ENCODE measurements at places on chromosomes 6 and 20.

DNA sequence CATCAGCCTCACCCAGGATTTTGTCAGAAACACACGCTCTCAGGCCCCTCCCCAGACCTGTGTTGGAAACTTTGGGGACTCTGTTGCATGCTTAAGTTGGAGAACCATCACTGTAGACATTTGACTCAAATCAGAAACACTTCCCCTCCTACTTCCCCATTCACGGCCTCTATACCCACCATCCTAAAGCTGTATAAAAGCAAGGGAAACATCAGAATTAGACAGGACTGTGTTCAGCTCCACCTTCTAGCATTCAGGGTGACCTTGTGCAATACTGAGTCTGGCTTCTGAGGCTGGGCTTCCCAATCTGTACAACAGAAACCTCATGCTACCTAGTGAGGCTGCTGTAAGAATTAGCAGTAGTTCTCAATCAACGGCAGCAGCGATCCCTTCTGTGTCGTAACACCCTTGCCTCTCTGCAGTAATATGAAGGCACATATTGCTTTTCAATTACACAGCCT lies 252.3 kb downstream of the LY86 start:
- no peak for DNase-seq

- DNase-seq, result no peak
These were observed 121.0 kb upstream of the RNF24 start for GRCh38 chr20:4136078-4136966.

DNA sequence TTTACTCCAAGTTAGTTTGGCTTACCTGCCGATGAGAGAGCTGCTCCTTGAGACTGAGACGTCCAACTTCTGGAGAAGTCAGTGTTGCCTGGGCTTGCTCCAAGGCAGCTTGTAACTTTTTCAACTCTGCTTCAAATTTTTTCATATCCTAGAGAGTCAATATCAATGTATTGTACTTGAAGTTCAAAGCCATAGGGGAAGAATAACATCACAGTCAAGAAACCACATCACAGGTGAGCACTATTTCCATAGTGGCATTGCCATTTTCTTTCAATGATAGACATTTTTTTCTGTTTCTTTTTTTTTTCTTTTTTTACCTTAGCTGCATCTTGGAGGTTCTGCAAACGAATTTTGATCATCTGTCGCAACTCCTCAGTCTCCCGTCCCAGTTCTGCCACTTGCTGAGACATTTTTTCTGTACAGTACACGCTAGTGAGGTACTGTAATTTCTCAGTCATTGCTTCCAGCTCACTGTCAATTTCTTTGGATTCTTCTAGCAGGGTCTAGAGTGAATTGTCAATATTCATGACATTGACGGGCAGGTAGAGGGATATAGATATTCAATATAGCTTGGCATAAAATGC lies 326.7 kb downstream of the SYNE1 start:
- DNase-seq, result no peak

DNA sequence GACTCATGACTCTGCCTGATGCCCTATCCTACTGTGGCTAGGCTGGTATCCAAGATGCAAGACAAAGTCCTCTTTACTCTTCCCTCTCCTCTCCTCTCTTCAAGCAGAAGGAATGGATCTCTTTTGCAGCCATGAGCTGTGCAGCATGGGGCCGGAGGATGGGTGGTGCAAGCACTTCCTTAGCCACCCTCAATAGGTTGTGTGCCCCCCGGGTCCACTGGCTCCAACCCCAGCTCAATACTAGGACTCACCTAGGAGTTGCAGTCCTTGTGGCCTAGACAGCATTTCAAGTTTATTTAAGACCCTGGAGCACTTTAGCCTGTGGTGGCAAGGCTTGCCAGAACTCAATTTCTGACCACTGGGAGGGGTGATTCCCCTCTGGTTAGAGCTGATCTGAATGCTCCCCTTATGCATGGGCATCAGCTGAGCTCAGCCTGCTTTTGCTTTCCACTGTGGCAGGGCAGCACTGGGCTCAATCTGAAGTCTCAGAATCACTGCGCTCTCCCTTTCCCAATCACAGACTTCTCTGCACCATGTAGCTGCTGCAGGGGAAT lies 29.0 kb upstream of the GRM4 start:
- DNase-seq, result no peak

GRCh38 chr6:37547564-37548061 lies 47.9 kb upstream of the CCDC167 start:
- DNase-seq, result no peak

DNA sequence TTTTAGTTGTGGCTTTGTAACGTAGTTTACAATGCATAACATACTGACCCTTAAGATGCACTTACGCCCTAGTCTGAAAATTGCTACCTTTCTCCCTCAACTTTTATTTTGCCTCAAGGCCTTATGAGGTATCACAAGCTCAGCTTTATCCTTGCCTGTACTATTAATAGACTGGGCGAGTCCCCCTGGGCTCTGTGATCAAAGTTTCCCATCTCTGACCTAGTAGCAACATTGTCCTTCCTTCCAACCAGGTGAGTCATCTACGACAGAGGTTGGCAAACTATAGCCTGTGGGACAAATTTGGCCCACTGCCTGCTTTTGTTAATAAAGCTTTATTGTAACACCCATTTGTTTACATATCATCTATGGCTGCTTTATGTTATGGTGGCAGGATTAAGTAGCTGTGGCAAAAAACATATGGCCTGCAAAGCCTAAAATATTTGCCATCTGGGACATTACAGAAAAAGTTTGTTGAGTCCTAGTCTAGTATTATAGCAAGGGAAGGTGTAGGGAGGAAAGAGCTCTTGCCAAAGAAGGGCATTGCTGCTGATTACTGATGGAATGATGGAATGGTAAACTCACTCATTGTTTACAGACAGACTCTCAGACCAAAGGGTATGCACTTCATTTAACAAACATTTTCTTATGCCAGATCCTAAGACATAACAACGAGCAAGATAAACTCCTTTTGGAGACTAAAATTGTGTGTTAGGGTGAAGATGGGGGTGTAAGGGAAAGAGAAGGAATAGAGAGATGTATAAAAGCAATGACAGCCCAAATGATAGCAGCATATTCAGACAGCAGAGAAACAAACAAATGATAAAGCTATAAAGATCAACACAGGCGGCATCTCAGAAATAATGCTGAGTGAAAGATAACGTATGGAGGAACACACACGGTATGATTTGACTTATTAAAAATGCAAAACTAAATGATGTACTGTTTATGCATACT lies 74.2 kb downstream of the SLC22A23 start:
- DNase-seq, result no peak

DNA sequence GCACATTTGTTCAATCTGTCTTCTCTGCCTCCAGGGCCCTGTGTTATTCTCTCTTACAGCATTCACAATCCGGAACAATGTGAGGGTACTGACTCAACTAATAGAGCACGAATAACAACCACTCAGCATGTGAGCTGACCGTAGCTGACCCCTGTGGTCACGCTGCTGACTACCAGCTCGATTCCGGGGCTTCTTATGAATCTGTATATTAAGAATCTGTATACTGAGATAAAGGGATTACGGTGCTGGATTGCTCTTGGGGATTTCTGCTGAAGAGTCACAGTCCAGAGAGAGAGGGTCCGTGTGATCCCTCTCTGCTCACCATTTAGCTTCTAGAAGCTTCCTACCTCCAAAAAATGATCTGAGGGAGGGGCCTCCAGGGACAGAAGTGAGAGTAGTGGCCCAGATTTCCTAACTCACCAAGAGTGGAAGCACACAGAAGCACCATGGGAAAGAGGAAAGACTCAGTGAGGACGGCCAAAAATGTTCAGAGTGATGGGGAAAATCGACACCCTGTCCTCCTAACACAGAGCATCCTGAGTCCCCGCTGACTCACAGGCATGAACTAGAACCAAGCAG lies 156.2 kb downstream of the THBS2 start:
- no peak for DNase-seq

- no peak for DNase-seq
These were observed 82.9 kb downstream of the SCML4 start for GRCh38 chr6:107741191-107741680.

GRCh38 chr20:40669692-40670091 lies 19.3 kb downstream of the MAFB start:
- DNase-seq, result no peak

DNA sequence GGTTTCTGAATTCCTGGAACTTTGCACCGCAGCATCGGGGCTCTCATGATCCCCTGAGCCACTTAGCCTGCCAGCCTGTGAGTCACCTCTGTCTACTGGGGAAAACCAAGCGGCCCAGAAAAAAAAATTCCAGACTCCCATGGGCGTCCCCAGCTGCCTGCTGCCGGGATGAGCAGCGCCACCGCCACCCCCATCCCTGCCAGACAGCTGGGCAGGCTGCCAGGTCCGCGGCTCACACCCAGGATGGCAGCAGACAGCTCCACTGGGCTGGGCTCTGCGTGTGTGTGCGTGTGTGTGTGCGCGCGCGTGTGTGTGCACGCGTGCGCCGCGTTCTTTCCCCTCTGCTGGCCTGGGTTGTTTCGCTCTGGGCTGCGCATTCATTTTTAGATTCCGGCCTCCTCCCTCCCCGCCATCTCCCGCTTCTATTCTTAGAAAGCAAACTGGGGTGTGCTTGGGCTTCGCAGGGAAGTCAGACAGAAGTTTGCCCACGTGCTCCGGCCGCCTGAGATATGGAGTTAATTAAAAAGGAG lies 38.9 kb upstream of the PMEPA1 start:
- peak; percentile 71 for DNase-seq

DNA sequence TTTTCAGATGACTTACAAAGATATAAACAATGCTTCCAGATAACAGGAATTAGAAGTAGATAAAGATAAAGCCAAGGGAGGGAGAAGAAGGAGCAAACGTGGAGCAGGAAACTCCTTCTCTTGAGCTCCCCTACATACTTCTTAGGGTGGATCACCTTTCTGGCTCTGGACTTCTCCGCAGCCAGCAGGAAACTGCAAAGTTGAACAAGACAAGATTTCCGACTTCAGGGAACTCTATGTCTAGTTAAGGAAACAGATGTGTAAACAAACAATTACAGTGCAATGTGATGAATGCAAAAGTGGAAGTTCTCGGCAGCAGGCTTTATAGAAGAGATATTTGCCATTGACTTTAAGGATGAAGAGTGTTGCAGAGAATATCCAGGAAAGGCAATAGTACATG lies 134.0 kb upstream of the MARCKS start:
- no peak for DNase-seq

GRCh38 chr6:43723737-43724295 lies 36.2 kb upstream of the MRPS18A start:
- no peak for DNase-seq

- DNase-seq, result no peak
These were observed 114.9 kb upstream of the BTN3A2 start for GRCh38 chr6:26249957-26250697.

- DNase-seq, result no peak
These were observed 108.2 kb downstream of the THBS2 start for GRCh38 chr6:169145496-169145895.

DNA sequence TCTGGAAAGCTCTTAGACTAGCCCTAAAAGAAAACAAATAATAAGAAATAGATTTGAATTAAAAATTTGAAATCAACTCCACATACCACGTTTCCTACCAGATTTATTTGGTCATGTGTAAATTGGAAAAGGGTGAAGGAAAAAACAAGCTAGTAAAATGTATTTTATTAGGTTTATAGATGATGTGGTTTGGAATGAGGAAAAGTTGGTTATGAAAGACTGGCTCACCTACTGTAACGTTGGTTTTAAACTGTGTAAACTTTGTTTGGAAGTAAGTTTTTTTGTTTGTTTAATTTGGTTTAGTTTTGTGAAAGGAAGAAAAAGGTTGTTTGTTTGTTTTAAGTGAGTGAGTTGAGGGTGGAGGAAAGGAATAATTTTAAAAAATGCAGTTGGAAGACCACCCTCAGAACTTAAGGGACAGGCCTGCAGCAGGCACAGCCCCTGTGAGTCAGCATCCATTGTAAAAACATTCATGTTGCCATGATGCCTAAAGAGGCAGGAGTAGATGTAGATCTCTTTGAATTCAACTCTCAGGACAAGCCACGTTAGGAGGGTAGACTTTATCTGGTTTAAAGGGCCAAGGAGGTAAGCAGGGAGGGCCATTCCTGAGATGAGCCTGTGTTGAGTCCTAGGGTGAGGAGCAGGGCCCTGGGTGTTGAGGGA lies 93.7 kb upstream of the SCGN start:
- DNase-seq, result no peak

- DNase-seq, result no peak
These were observed 284.2 kb upstream of the CHD6 start for GRCh38 chr20:41902346-41902745.

DNA sequence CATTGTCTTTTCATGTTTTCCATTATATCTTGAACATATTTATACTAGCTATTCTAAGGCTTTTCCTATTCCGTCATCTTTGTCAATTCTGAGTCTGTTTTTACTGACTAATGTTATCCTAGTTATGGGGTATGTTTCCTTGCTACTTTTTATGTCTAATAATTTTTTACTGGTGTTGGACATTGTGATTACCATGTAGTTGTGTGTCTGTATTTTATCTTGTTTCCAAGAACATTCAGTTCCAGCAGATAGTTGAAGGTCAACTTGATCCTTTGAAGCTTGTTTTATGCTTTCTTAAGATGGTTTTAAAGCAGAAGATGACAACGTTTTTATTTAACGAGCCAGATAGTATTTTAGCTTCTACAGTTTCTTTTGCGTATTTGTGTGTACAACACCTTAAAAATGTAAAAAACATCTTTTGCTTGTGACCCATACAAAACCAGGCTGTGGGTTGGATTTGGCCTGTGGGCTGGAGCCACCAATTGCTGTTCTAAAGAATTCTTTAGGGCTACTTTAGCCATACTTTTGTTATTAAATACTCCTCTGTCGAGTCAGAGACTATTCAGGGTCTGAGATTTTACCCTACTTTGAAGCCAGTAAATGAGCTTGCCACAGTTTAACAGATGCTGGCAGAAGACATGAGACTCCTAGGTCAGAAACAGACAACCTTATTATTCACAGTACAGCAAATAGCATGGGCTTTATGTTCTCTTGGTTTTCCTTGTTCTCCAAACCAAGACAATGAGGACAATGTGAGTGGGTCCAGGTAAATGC lies 38.7 kb upstream of the REV3L start:
- no peak for DNase-seq

GRCh38 chr20:5920581-5920980 lies 29.8 kb downstream of the TRMT6 start:
- no peak for DNase-seq

- no peak for DNase-seq
These were observed 45.6 kb downstream of the LY86 start for GRCh38 chr6:6633898-6634734.

DNA sequence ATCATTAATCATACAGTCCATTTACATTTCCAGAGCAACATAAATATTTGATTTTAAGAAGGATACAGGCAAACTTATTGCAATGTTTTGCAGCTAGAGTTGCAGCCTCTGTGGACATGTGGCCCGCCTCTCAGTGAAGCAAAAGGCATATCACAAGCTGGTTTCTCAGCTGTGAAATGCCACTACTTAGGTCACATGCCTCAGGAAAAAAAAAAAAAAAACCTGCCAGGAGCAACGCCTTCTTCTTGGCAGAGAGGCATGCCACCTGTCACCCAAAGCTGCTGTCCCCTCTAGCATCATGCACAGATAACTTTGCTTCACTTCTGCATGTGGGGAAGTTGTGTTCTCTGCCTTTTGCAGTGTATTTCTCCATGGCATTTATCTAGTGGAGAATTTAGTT lies 18.5 kb downstream of the GRM1 start:
- no peak for DNase-seq

DNA sequence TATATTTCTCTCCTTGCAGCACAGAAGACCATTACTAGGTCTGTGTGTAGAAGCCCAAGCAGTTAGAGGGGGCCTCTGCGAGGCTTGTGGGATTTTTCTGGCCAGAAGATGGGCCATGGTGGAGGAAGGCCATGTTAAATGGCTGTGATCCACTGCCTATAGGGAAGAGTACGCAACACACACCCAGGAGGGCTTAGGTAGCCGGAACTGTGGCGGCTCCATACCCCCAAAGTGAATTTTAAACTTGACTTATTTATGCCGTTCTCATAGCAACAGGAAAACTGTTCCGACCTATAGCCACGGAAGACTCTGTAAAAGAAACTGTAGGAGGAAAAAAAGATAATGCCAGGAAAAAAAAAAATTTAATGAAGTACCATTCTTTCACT lies 69.5 kb downstream of the SLX4IP start:
- DNase-seq, result no peak

Measured in caudate nucleus (tissue), 63 donors.